LHCN-M2 (cell line): ENCODE measurements at places on chromosomes 1 and 21. TPM values are rescaled to one million over a fixed set of nuclear protein-coding genes. Genes with fewer than 3 reads are reported as not detected.

GRCh38 chr1:150575072-150575489 is 4.3 kb downstream of the MCL1 start:
- DNase-seq = no peak

The C4BPB gene
- not detected in 2 replicates for total RNA-seq

DNA sequence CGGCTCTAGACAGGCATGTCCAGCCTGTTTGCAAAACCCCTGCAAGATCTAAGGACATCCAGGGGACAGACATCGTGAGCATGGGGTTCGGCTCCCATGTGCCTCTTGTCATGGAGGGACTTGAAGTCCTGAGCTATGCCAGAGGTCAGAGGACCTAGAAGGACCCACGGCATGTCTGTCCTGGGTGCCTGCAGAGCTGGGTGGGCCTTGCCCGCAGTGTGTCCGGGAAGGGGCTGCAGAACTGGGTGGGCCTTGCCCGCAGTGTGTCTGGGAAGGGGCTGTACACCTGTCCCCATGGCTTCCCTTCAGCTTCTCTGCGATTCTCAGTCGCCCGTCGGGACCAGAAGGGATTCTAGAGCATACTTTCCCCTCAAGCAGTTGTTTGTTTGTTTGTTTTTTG is 20.0 kb upstream of the TRAPPC10 start:
- no peak for DNase-seq

GRCh38 chr1:164709126-164709525 is 150.1 kb downstream of the PBX1 start:
- no peak for DNase-seq

The P3R3URF gene
- total RNA-seq = not detected in 2 replicates

DNA sequence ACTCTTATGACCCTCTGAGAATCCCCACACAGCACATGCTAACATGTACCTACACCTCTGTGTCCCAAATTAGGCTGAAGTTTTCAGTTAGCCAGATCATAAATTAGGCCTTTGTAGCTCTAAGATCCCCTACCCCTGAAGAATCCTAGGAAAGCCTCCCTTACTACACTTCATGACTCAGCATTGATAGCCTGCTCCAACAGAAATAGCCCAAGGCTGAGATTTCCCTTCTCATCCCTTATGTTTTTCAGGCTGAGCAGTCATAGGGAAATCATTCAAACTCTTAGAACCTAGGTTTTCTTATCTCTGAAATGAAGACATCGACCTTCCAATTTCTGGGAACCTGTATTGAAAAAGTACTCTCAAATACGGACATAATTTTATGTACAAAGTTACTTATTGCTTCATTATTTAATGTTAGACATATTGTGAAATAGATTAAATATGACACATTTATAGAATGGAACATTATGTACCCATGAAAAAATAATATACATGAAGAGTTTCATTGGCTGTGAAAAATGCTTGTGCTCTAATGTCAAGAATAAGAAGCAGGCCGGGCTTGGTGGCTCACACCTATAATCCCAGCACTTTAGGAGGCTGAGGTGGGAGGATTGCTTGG is 122.4 kb upstream of the UBE2U start:
- peak; percentile 28 for DNase-seq

The PDZK1 gene
- total RNA-seq = 0.13 and 0.69 TPM in 2 replicates

The CBS gene
- total RNA-seq = 4.4 and 4.9 TPM in 2 replicates

GRCh38 chr1:240831922-240832321 is 220.0 kb upstream of the GREM2 start:
- DNase-seq = no peak

GRCh38 chr1:76989976-76990375 is 122.7 kb downstream of the ST6GALNAC5 start:
- no peak for DNase-seq

GRCh38 chr1:91749788-91750231 is 136.1 kb downstream of the TGFBR3 start:
- DNase-seq = no peak

The KCNN3 gene
- 0.38 and 2.8 TPM in 2 replicates for total RNA-seq

GRCh38 chr1:211830055-211830327 is 572 bp downstream of the LPGAT1 start:
- DNase-seq = no peak

DNA sequence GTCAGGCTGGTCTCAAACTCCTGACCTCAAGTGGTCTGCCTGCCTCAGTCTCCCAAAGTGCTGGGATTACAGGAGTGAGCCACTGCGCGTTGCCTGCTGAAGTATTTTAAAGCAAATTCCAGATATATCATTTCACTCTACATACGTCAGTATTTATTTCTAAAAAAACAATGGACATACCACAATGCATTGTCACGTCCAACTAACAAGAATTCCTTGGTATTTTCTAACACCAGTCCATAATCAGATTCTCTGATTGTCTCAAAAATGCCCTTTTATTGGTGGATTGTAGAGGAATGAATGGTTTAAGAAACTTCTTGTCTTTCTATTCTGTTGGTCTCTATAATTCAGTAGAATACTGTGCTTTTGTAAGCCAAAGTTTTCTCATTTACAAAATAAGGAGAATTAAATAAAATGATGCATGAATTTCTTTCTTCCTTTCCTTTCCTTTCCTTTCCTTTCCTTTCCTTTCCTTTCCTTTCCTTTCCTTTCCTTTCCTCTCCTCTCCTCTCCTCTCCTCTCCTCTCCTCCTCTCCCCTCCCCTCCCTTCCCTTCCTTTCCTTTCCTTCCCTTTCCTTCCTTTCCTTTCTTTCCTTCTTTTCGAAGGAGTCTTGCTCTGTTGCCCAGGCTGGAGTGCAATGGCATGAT is 55.8 kb downstream of the VPS13D start:
- DNase-seq = no peak

GRCh38 chr1:94260635-94261387 is 23.4 kb upstream of the ARHGAP29 start:
- DNase-seq = peak; percentile 68
